ENCODE measurements at places on chromosomes 6 and 20. TPM values are rescaled to one million over a fixed set of nuclear protein-coding genes. Genes with fewer than 3 reads are reported as not detected.

GRCh38 chr20:24211972-24212371 lies 223.4 kb upstream of the GGTLC1 start:
- DNase-seq: no peak

The TSHZ2 gene
- total RNA-seq: 6.9 TPM

DNA sequence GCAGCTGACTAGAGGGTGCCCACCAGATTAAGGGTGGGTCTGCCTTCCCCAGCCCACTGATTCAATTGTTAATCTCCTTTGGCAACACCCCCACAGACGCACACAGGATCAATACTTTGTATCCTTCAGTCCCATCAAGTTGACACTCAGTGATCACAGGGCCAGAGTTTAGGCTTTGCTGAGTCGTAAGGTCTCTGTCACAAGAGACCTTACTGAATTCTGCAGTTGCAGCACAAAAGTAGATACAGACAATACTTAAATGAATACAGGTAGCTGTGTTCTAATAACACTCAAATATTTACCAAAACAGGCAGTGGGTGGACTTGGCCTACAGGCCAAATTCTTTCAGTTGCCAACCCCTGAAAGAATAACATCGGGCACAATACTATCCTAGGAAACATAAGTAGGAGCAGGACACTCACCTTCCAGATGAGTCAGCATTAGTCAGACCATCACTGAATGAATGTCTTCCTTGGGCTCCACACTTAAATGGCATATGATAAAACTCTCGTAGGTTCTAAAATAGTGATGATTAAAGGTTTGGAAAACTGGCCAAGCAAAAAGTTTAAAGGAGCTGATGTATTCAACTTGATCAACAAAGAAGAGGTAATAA lies 190.0 kb downstream of the UBE3D start:
- DNase-seq: peak; percentile 73

- DNase-seq: no peak
These were observed 12.3 kb upstream of the ASF1A start for GRCh38 chr6:118881440-118882313.

The METTL24 gene
- total RNA-seq: 0.09 TPM

- DNase-seq: peak; percentile 1
These were observed 64.2 kb upstream of the SLC35B3 start for GRCh38 chr6:8499540-8499939.

All from fibroblast of the aortic adventitia (primary cell).